ENCODE measurements at places on chromosomes 4 and X.

- no peak for DNase-seq
These were observed 32.3 kb downstream of the ADGRA3 start for GRCh38 chr4:22483551-22483981.

DNA sequence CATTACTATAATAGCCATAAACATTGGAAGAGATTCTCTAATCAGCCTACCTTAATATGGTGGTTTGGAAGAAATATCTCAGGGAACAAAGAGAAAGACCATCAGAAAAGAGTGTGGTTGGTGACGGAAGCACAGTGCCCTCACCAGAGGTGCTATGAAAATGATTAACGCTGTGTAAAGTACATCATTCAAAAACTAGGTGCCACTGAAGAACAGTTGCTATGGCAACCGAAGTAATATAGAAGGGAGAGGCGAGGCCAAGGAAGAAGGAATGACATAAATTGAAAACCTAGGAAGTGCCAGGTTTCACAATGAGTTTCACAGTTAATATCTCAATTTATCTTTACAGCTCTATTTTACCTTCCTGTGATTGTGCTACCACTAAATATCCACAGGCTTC lies 57.0 kb upstream of the ARSJ start:
- DNase-seq: no peak

DNA sequence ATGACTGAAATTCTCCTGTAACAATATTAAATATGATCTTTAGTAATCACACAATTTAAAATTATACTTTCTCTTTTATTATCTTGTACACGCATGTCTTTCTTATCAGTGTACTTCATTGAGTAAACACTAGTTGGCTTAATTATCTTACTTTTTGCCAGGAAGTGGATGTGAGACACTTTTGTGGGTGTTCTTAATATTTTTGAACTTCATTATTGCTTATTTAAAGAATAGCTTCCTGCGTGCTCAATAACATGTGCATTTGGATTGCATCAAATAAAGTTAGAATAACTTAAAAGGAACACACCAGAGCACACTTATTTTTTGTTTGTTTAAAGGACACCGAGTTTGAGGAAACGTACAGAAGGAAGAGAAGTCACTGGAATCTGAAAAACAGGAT lies 128.5 kb upstream of the VEGFC start:
- no peak for DNase-seq

- no peak for DNase-seq
These were observed 9.8 kb upstream of the PDE5A start for GRCh38 chr4:119638359-119638758.

- DNase-seq: no peak
These were observed 98.6 kb downstream of the RBM47 start for GRCh38 chr4:40530961-40531635.

DNA sequence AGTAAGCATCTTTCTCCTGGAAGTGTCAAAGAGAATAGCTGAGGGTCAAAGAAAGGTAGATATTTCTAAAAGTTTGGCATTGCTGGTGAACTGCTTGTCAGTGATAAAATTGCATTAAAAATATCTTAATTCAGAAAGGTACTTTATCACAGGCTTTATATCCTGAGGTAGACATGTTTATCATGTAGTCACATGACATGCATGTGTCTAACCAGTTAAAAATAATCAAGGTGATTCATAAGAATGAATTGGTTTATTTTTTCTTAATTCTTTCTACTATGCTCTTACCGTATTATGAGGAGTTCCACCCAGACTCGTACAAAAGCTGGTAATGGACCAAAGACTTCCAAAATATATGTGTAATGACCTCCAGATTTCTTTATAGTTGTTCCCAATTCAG lies 6.1 kb downstream of the SLC7A11 start:
- DNase-seq: no peak

GRCh38 chr4:80619070-80619674 lies 283.6 kb downstream of the CFAP299 start:
- DNase-seq: no peak

GRCh38 chrX:67545036-67545821 lies 1.4 kb downstream of the AR start:
- DNase-seq: no peak

- no peak for DNase-seq
These were observed 447.9 kb upstream of the FAM241A start for GRCh38 chr4:111697176-111697942.

DNA sequence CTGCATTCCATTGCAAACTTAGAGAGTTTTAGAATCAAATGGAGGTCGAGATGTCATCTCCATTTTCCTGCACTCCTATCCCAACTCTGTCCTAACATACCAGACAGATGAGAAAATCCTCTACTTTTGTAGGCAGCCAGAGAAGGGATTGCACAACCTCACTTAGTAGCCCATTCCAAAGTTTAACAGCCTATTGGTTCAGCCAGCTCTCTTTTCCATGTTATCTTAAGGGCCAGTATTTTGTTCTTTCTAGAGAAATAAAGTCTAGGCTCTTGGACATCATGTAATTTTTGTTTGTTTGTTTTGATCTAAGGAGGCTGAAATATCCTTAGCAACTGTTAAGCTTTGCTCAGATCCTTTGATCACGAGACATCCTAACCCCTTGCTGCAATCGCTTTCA lies 173.0 kb downstream of the COX18 start:
- DNase-seq: no peak

DNA sequence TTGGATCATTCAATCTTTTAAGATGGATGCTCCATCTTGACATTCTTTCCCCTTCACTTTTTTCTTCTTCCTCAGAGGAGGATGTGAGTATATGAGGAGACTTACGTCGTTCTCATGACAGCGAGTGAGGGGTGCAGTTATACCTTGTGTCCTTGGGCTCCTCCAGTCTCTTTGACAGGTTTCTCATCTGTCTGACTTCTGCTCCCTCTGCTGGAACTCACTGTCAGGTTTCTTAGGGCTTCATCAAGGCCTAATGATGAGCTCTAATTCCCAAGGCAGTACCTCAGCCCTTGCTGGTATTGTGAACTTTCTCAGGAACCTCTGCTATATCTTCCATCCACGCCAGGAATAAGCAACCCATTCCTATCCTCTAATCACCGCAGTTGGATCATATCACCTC lies 237.8 kb upstream of the ADGRL3 start:
- DNase-seq: no peak

DNA sequence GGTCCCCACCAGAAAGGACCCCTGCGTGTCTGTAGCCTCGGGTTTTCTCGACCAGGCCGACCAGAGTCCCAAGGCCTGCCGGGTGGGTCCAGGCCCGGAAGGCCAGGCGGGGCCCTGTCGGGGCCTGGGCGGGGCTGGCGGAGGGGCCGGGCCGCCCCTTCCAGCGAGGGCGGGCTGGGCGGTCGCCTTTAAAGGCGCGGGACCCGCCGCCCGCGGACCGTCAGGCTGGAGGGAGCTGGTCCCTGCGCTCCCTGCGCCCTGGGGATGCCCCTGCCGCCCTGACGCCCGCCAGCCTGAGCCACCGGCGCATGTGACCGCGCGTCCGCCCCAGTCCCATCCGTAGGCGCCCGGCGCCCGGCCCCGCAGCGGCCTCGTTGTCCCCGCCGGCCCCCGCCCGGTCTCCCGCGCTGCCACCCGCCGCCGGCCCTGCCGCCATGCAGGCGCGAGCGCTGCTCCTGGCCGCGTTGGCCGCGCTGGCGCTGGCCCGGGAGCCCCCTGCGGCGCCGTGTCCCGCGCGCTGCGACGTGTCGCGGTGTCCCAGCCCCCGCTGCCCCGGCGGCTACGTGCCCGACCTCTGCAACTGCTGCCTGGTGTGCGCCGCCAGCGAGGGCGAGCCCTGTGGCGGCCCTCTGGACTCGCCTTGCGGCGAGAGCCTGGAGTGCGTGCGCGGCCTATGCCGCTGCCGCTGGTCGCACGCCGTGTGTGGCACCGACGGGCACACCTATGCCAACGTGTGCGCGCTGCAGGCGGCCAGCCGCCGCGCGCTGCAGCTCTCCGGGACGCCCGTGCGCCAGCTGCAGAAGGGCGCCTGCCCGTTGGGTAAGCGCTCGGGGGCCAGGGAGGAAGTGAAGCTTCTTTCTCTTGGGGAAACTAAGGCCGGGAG lies at the start of gene HTRA3:
TSS of gene HTRA3 (plus strand) at position 220 of the 883 bp plus-strand sequence. CDS start at position 435, 215 bp downstream.
- no peak for DNase-seq

DNA sequence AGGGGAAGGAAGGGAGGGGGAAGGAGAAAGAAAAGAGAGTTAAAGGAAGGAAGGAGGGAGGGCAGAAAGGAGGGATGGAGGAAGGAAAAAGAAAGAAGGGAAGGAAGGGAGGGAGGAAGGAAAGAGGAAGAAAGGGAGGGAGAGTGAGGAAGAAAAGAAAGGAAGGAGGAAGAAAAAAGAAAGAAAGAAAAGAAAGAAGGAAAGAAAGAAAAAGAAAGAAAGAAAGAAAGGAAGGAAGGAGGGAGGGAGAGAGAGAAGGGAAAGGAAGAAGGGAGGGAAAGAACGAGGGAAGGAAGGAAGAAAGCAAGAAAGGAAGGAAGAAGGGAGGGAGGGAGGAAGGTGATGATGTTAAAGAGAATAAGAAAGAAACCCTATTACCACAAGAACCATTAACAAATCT lies 150.6 kb downstream of the MXRA5 start:
- DNase-seq: no peak

- no peak for DNase-seq
These were observed 293.5 kb downstream of the OPHN1 start for GRCh38 chrX:68139791-68140190.

- no peak for DNase-seq
These were observed 1.4 kb downstream of the LSM6 start for GRCh38 chr4:146176891-146177290.

DNA sequence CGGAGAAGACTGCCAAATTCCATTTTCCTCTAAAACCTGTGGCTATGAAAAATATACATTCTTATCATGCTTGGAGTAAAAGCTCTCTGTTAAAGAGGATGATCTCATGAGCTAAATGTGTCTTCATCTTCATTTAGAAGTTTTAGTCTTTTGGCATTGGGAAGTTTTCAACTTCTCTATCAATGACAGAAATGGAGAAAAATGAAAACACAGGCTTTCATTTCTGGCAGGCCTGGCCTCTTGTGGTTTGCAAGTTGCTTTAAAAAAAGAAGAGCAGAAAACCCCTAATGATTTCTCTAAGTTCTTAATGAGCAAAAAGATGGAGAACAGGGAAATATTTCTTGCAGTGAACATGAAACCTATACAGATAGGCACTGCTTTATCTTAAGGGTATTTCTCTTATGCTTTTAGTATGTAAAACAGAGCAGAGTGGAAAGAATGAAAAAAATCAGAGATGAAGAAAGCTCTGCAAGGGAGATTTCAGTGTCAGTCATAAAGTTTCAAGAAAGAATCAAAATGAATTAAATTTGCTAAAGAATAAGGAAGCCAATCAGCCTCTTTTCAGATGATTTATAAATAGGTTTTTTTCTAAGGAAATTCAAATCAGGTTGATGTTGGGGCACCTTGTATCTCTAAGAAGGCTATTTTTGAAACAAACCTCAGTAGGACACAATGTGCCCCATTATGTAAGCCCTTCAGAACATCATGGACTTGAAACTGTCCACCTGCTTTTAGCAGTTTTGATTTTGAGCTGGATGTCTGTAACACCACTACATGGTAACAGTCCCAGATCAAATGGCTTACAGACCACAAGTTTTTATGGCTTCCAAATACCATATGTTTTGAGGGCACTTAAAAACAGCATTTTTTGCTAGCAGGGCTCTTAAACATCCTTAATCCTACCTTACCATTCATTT lies 225.0 kb downstream of the GRIA3 start:
- DNase-seq: no peak

DNA sequence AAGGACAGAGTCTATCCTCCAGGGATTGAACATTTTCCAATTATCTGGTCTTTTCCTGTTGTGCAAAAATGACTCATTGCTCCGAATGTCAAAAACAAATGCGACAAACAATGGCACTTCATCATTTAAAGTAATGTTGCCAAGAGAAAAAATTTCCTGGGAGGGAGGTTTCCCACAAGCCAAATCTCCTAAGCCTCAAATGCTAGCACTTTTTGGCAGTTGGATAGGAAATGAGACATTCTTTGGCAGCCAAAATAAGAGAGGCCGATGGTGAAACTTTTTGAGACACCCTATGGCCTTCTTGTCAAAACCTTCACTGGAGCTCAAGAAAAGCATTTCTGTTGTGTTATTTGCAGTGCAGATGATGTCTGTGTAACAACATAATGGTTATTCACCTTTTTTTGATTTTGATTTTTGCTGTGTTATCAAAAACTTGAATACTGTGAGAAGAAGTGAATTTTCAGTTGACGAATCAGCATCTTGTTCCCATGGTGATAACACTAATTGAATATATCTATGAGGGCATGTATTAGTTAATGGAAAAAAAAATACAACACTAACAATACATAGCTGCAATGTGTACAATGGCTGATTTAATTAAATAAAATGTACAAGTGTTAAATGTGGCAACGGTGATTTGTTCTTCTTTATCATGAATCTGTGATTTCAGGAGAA lies 333.8 kb downstream of the ANK2 start:
- DNase-seq: no peak

DNA sequence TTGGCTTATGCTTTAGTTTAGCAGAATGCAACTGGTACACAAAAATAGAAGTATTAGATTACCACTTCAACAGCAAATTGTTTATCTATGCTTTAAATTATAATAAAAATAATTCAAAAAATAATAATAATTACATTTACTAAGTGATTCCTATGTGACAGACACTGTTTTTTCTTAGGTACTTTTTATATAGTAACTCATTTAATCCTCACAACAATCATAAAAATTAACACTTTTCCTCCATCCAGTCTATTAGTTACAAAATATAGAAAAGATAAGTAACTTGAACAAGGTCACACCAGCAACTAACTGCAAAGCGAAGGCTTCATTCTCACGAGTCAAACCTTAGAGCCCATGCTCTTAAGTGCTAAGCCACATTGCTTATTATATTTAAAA lies 155.2 kb downstream of the PDGFC start:
- no peak for DNase-seq

DNA sequence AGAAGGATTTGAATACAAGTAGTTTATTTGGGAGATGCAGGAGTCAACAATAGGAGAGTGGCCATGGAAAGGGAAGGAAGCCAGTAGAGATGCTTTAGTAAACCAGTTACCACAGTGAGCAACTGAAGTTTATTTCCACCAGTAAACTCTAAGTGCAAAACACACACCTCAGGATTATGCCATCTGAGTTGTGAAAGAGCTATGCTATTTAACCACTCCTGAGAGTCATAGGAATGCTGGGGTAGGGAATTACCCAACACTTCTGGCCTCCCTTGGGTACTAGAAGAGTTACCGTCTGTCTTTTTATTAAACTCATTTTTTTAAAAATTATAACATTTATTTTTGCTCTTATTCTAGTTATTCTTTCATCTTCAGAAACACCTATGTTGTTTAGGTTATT lies 834.6 kb upstream of the AMOT start:
- no peak for DNase-seq

DNA sequence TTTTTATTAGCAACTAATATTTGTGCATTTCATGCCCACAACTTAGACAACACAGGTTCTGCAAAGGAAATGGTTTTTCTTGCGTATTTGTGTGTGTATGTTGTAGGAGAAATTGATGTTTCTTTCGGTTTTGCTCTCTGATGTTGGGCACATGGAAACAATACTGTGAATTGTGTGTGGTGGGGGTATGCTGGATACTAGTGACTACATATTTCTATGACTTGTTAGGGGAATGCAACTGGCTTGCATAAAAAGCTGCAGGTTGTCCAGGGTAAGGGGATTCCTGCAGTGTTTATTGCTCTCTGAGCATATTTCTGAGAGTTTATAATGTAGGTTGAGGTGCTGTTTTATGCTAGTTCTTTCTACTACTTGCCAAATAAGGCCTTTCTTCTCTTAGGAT lies 11.6 kb downstream of the DLG3 start:
- DNase-seq: no peak
